Caudate nucleus (tissue), 63 donors: ENCODE measurements at places on chromosomes 4 and X.

- DNase-seq: no peak
Measured at GRCh38 chrX:276581-277201, 4.5 kb upstream of the PLCXD1 start.

- no peak for DNase-seq
Measured at GRCh38 chrX:31392513-31392912, 320.7 kb upstream of the FTHL17 start.

- DNase-seq: no peak
Measured at GRCh38 chr4:185774845-185775680, 36.9 kb downstream of the SORBS2 start.

DNA sequence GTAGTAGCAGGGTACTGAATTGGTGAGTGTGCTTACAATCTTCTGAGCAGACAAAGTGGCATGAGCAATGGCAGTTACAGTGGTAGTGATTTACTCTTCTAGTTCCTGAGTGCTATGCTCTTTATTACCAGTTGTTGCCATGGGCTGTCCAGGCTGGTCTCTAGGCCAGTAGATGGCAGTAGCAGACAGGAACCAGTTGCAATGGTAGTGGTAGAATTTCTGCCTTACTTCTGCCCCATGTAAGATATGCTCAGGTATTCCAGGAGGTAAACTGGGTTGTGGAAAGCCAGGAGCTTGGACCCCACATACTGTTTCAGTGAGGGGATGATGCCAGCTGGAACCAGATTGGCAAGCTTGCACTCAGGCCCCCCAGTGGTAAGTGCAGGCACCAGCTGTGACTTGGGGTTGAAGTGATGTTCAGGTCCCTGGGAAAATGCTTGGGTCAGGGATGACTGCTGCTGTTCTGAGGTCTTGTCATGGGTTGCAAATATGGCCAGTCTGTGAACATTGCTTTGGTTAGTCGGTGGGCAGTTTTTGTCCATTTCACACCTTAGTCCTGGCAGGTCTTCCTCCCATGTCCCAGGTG, 63.0 kb upstream of the ZXDB start:
- no peak for DNase-seq

GRCh38 chr4:138300616-138301015, 58.5 kb upstream of the SLC7A11 start:
- DNase-seq: no peak

DNA sequence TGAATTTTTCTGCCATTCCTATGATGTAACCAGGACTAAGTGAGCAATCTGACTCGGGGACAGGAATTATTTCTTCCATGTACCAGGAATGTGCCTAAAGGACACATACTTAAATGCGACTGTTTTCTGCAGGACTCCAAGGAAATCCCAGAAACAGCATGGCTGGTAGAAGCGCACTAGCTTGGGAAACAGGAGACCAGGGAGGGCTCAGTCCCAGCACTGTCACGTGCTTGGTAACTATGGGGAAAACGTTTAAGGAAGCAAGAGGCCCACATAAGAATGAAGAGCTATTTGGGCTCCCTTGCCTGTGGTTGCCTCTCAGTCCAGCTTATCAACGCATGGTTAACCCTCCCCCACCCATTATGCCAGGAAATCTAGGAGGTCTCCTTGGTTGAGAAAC, 19.6 kb downstream of the MPP1 start:
- DNase-seq: no peak

DNA sequence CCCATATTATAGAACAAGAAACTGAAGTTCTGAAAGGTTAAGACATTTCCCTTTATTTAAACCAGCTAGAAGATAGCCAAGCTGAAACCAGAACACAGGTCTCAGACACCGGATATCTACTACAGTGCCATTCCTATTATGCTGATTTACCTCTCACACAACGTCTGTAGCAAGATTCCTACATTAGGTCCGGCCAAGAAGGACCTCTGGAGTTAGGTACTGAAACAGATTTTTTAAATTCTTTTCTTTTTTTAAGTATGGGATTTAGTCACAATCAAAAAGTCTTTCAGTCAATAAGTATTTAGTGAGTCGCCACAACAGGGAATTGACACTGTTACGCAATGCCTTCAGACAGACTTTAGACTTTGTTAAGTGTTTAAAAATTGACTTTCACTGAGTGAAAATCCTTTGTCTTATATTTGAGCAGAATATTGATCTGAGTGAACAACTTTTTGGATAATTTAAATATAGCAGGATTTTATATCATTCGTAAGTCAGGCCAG, 26.5 kb upstream of the SPANXN4 start:
- no peak for DNase-seq

GRCh38 chr4:42566835-42567234, 90.1 kb downstream of the ATP8A1 start:
- DNase-seq: no peak

- DNase-seq: no peak
Measured at GRCh38 chr4:89640620-89641366, 196.2 kb downstream of the SNCA start.

DNA sequence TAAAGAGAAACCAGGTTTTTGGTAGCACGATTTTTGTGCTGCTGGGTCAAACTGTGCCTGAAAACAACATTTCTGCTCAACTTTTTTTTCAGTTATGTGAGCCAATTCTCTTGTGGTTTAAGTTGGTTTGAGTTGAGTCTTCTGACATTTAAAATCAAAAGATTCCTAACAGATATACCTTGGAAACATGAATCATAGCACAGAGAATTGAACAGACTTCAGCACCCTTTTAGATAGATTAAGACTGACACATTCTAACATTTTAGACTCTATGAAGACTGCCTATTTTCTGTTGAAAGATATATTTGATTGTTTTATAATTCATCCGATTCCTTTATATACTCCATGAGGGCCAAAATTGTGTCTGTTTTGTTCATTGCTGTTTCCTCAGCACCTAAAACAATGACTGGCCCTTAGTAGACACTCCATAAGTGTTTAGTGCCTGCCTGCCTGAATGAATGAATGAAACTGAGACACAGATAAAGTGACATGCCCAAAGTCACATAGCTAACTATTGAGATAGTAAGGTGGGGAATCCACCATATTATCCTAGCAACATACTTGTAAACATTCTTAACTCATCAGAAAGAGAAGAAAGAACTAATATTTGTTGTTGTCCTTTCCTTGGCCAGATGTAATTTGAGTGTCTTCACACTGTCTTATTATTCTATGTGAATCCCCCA, 624.0 kb downstream of the MID1IP1 start:
- DNase-seq: no peak

- no peak for DNase-seq
Measured at GRCh38 chrX:75893281-75893680, 108.2 kb upstream of the MAGEE2 start.

DNA sequence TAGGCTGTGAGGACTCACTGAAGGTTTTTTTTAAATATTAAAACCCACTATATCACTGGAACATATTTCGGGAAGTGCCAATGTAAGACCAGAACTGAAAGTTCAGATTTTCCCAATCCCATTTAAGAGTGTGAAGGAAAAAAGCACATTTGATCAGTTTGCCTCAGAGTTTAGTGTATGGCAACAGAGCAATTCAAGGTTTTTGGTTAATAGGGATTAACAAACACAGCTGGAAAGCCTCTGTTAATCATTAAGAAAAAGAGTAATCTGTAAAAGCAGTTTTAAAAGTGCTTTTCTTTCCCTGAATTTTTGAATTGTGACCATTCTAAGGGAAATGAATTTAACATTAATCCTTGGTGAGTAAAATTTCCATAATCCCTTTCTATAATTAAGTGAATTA, 60.4 kb downstream of the NPY5R start:
- no peak for DNase-seq
